CD4-positive, alpha-beta T cell treated with Interleukin-2 at 100 ng/mL for 4 hours (primary cell): ENCODE measurements at places on chromosomes 2 and 18.

GRCh38 chr2:61900281-61900680, 5.2 kb upstream of the COMMD1 start:
- no peak for DNase-seq

GRCh38 chr2:71706836-71707235, 253.5 kb downstream of the DYSF start:
- no peak for DNase-seq

DNA sequence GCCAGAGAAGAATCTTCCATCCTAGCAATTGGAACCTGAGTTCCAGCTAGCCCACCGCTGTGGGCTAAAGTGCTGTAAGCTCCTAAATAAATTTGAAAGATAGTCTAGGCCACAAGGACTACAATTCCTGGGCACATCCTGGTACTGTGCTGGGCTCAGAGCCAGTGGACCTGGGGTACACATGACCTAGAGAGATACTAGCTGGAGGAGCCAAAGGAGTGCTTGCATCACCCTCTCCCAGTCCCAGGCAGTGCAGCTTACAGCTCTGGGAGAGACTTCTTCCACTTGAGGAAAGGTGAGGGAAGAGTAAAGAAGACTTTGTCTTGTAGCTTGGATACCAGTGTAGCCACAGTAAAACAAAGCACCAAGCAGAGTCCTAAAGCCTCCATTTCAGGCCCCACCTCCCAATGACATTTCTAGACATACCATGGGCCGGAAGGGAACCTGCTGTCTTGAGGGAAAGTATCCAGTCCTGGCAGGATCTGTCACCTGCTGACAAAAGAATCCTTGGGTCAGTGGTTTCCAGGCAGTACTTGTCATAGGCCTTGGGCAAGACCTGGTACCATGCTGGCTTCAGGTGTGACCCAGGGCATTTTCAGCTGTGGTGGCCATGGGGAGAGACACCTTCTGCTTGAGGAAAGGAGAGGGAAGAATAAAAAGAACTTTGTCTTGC, 89.5 kb downstream of the TMEM185B start:
- no peak for DNase-seq

GRCh38 chr2:70730730-70731129, 37.3 kb downstream of the ADD2 start:
- DNase-seq, result no peak

DNA sequence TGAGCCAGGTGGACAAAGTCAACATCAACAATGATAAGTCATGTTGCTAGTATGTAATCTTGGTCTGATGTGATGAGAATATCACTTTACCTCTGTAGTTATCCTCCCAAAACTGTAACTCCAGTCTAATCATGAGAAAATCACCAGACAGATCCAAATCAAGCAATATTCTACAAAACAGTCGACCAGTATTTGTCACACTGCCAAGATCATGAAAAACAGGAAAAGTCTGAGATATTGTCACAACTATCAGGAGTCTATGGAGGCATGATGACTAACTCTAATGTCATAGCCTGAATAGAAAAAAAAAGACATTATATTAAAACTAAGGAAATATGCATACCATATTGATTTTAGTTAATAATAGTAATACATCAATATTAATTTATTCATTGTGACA, 1883.3 kb upstream of the CELF4 start:
- no peak for DNase-seq

GRCh38 chr2:236607471-236608187, 38.0 kb downstream of the ACKR3 start:
- DNase-seq, result no peak

DNA sequence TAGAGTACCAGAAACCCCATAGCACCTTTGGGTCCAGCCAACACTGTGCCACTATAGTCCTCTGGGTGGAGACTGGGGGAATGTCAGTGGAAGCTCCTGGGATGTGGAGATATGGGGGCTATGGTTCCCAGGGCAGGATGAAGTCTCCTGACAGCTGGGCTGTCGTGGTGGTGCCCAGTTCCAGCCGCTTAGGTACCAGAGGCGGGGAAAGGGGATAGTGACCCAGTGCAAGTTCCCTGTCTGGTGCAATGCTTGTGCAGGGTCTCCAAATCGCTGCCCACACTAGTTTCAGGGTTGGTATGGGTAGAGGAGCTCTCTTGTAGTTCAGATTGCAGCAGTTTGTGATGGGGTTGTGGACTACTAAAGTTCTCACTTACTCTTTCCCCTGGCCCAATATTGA, 97.9 kb downstream of the ANKRD12 start:
- no peak for DNase-seq

DNA sequence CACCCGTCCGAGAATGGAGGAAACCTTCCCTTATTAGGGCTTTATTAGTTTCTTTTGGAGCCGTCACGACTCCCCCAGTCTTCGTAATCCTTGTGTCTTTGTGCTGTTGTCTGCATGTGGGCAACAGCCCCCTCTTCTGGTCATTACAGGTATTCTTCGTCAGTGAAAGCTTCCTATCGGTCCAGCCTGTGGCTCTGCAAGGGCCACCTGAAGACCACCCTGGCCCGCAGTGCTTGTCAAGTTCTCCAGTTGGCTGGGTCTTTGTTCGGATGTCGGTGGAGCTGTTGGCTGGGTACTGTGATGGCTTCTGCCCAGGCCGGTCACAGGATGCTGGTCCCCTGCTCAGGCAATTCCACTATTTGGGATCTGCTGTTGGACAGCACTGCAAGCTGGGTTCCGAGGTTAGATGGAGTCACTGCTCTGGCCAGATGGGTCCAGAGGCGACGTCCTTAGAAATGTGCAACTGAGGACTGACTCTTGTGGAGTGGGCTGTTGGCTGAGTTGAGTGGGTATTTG, 19.2 kb downstream of the E2F6 start:
- peak; percentile 65 for DNase-seq

GRCh38 chr18:24319757-24320156, 77.9 kb downstream of the OSBPL1A start:
- DNase-seq, result no peak
